ENCODE measurements at places on chromosomes 16 and 17.

DNA sequence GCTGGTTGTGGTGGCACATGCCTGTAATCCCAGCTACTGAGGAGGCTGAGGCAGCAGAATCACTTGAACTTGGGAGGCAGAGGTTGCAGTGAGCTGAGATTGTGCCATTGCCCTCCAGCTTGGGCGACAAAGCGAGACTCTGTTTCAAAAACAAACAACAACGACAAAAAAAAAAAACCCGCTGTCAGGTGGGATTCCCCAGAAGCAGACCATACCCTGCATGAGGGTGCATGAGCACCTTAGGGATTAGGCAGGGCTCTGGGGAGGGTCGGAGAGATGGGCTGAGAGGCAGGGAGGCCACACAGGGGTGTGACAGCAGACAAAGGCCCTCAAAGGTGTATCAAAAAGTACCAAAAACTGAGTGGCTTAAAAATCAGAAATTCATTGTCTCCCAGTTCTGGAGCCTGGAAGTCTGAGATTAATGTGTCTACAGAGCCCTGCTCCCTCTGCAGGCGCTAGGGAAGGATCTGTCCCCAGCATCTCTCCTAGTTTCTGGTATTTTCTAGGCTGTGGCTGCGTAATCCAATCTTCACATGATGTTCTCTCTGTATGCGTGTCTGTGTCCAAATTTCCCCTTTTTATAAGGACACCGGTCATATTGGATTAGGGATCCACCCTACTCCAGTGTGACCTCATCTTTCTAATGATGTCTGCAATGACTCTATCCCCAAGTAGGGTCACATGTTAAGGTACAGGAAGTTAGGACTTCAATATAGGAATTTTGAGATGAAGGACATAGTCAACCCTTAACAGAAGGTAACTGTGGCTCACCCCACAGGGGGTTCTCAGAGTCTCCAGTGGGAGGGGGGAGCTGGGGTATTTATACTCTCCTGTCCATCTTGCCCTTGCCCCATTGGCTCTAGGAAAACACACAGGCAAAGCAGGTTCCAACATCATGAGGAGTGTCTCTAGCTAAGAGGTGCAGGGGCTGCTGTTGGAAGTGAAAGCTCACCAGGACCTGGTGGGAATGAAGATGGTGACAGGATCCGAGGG is 13.6 kb upstream of the TVP23A start:
- H3K4me3 ChIP-seq: no peak overlapping the region
- no peak for DNase-seq
- H3K27ac ChIP-seq: no peak overlapping the region
- no peaks in the 10 kb centered on the region for H3K36me3 ChIP-seq
- H3K4me1 ChIP-seq: peaks cover 14% of the 10 kb centered on the region

GRCh38 chr17:37518826-37519225 is 29.1 kb downstream of the DUSP14 start:
- H3K36me3 ChIP-seq: no peaks in the 10 kb centered on the region
- no peak overlapping the region for H3K4me3 ChIP-seq
- H3K4me1 ChIP-seq: no peaks in the 10 kb centered on the region
- H3K27ac ChIP-seq: no peak overlapping the region
- no peaks in the 10 kb centered on the region for H3K27me3 ChIP-seq

DNA sequence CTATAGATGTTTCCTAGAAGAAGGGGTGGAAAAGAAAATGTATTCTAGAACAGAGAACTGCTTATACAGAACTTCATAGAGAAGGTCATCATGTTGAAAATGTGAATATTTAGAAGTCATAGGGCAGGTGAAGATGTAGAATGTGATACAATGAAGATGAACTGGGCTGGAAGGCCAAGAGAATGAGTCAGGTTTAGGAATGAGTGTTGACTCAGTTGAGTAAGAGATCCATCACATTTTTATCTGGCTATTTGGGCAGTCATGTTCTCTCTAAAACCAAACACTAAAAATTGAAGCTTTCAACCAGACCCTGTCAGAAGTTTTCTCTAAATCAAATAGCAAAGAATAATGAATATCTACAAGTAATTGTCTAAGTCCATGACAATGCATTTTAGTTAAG is 660.5 kb downstream of the KCNJ2 start:
- no peaks in the 10 kb centered on the region for H3K27me3 ChIP-seq
- H3K27ac ChIP-seq: no peak overlapping the region
- no peak overlapping the region for H3K4me3 ChIP-seq
- no peak for DNase-seq
- H3K4me1 ChIP-seq: no peaks in the 10 kb centered on the region

- H3K36me3 ChIP-seq: no peaks in the 10 kb centered on the region
- no peaks in the 10 kb centered on the region for H3K4me1 ChIP-seq
- H3K4me3 ChIP-seq: no peak overlapping the region
- no peaks in the 10 kb centered on the region for H3K27me3 ChIP-seq
- no peak for DNase-seq
- peak overlapping the region; percentile 26 for H3K27ac ChIP-seq
Observed at GRCh38 chr16:75506574-75506973, 11.3 kb upstream of the CHST6 start.

GRCh38 chr17:29706045-29706431 is 83.3 kb upstream of the CORO6 start:
- no peaks in the 10 kb centered on the region for H3K36me3 ChIP-seq
- no peaks in the 10 kb centered on the region for H3K27me3 ChIP-seq
- DNase-seq: no peak
- no peak overlapping the region for H3K27ac ChIP-seq
- H3K4me3 ChIP-seq: no peak overlapping the region

DNA sequence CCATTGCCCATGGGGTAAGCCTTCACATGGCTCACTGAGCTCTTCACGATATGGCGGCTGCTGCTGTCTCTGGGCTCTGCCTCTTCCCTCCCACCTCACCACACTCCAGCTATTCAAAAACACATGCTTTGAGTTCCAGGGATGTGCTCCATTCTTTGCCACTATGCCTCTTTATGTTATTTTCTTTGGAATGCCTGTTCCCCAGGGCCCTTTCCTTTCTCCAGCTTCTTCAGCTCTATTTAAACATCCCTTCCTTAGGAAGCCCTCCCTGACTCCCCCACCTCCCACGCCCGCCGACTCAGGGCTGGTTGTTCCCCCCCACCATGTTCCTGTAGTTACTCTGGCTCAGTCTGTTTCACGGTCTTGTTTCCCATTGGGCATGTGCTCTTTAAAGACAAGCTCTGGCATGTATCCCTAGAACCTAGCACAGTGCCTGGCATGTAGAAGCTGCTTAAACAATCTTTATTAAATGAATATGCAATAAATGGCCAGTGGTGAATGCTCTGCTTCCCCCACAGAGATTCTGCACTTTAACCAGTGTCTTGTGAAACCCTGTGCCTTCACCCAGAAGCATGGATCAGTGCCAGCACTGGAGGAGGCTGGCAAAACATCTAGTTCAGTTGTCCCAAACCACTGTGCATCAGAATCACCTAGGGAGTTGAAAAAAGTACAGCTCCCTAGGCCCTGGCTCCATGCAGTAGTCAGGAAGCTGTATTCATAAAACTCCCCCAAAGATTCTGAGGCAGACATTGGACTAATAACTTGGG is 6.9 kb downstream of the MYCBPAP start:
- no peak overlapping the region for H3K27ac ChIP-seq
- H3K36me3 ChIP-seq: no peaks in the 10 kb centered on the region
- no peaks in the 10 kb centered on the region for H3K27me3 ChIP-seq
- H3K4me3 ChIP-seq: no peak overlapping the region
- no peak for DNase-seq
- H3K4me1 ChIP-seq: peaks cover 11% of the 10 kb centered on the region

DNA sequence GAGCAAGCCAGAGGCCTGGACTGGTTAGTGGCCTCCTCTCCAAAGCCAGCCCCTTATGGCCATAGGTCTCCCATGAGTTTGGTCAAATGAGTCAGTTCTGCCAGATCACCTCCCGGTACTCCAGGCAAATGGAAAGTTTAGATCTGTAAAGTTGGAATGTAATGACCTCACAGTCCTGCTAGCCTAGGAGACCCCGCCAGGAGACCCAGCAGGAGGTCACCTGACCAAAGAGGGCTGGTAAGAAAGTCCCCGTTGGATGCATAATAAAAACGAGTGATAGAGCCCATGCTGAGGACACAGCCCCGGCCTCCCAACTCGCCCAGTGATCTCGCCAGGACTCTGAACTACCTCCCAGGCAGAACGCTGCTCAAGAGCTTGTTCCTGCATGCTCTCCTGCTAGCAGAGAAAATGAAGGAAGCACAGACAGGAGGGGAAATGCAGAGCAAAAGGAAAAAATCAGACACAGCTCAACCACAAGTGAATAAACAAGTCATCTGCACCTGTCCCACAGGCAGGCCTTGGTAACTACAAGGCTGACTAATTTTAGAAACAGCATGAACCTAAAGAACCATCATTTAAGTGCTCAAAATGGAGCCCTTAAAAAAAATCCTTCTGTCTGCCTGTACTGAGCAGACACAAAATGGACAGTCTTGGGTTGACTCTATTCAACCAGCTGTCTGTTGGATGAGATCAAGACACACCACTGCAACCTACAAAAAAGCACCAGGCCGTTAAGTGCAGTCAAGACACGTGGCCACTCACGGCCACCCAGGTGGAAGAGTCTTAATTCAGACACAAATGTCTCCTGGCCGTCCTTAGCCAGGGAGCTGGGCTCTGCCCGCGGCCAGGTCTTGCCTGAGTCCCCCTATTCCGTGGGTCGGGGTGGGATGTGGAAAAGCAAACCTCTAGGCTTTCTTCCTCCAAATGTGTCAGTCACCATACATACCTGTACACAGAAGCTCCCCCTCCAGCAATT is 9.2 kb downstream of the CDIP1 start:
- no peaks in the 10 kb centered on the region for H3K36me3 ChIP-seq
- no peaks in the 10 kb centered on the region for H3K4me1 ChIP-seq
- DNase-seq: peak; percentile 50
- H3K27me3 ChIP-seq: no peaks in the 10 kb centered on the region
- peak overlapping the region; percentile 45 for H3K27ac ChIP-seq
- no peak overlapping the region for H3K4me3 ChIP-seq

GRCh38 chr16:77574867-77575624 is 140.2 kb upstream of the ADAMTS18 start:
- H3K4me3 ChIP-seq: no peak overlapping the region
- H3K27ac ChIP-seq: no peak overlapping the region
- peak; percentile 32 for DNase-seq
- H3K36me3 ChIP-seq: no peaks in the 10 kb centered on the region
- peaks cover 4% of the 10 kb centered on the region for H3K4me1 ChIP-seq
- peaks cover 11% of the 10 kb centered on the region for H3K27me3 ChIP-seq
